ENCODE measurements at places on chromosomes 1 and 21.

- DNase-seq = no peak
Observed at GRCh38 chr1:160997323-160998038, 23.5 kb downstream of the F11R start.

- DNase-seq = no peak
Observed at GRCh38 chr1:222769181-222769580, 32.2 kb downstream of the FAM177B start.

GRCh38 chr1:205933671-205934618 lies 9.3 kb downstream of the SLC26A9 start:
- no peak for DNase-seq

DNA sequence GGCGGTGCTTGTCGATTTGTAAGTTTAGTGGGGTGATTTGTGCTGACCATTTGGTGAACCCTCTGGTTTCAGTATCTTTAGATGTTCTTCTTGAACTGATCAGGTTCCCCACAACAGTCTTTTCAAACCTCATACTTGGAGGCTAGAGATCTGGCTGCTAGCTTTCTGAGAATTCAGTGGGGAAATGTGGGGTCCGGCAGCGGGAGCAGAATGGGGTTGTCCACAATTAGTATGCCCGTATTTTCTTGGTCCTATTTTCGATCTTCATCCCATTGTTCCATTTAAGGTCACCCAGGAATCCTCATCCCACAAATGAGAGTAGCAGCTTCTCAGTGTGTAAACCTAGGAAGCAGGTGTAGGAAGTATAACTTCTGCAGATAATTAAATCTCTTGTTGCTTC lies 10.3 kb upstream of the TPTE start:
- no peak for DNase-seq

DNA sequence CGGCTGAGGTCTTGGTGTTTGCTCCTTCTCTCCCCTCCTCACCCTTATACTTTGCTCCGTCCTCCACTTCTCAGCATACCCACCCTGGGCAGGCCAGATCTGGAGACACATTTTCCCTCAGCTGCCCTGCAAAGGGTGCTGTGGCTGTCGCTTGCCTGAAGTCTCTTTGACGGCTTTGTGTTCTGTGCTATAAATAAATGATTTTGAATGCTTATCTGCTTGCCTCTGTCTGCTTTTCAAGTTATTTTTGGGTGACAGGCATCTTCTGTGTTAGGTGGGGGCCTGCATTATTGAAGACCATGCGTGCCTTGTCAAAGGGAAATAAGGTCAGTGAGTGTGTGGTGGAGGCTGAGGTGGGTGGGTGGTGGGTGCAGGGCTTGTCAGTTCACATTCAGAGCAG lies 66.9 kb upstream of the KCND3 start:
- no peak for DNase-seq

GRCh38 chr1:212554401-212554800 lies 54.2 kb upstream of the ATF3 start:
- no peak for DNase-seq

Measured in right kidney (tissue), 9 donors.